Colonic mucosa (tissue), 4 donors: ENCODE measurements at places on chromosomes 13 and 19.

GRCh38 chr13:79393564-79394249, 12.3 kb downstream of the RBM26 start:
- H3K27ac ChIP-seq, result no peak overlapping the region
- H3K4me1 ChIP-seq, result peaks cover 5% of the 10 kb centered on the region
- no peak overlapping the region for H3K4me3 ChIP-seq
- no peaks in the 10 kb centered on the region for H3K27me3 ChIP-seq
- H3K36me3 ChIP-seq, result peaks cover 4% of the 10 kb centered on the region

- H3K36me3 ChIP-seq, result no peaks in the 10 kb centered on the region
- no peaks in the 10 kb centered on the region for H3K27me3 ChIP-seq
- H3K27ac ChIP-seq, result no peak overlapping the region
- no peak overlapping the region for H3K4me3 ChIP-seq
Observed at GRCh38 chr13:40969169-40969901, 49.8 kb downstream of the ELF1 start.

- H3K27me3 ChIP-seq, result no peaks in the 10 kb centered on the region
- H3K36me3 ChIP-seq, result no peaks in the 10 kb centered on the region
- no peak for DNase-seq
- no peaks in the 10 kb centered on the region for H3K4me1 ChIP-seq
Observed at GRCh38 chr19:45297674-45298073, 25.0 kb downstream of the CKM start.

DNA sequence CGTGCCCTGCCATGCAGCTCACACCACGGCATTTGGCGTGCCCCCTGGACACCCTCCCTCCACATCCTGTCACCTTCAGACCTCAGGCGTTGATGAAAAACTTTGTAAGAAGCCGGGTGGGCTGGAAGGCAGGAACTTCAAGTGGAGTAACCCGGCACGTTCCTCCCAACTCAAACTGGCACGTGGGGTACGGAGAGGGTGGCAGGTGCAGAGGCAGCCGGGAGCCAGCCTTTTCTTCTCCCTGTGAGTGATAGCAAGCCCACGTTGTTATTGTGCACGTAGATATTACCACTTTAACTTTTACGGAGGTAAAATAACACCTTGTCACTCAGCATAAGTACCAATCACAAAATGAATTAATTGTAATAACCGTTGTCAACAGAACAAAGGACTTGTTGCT, 198.0 kb downstream of the ZNF536 start:
- no peaks in the 10 kb centered on the region for H3K4me1 ChIP-seq
- no peak for DNase-seq
- no peaks in the 10 kb centered on the region for H3K27me3 ChIP-seq
